ENCODE measurements at places on chromosomes 16 and 17. TPM values are rescaled to one million over a fixed set of nuclear protein-coding genes. Genes with fewer than 3 reads are reported as not detected.

TP53TG3F gene
- total RNA-seq = not detected

ARL5C gene
- not detected for total RNA-seq

ZSCAN32 gene
- 5.5 TPM for total RNA-seq

KCNJ18 gene
- total RNA-seq = not detected

WDR90 gene
- 10.8 TPM for total RNA-seq

SHCBP1 gene
- 0.70 TPM for total RNA-seq

AIPL1 gene
- not detected for total RNA-seq

NLK gene
- total RNA-seq = 20.2 TPM

TRPV3 gene
- total RNA-seq = 1.0 TPM

MEIOC gene
- total RNA-seq = not detected

SMG1 gene
- total RNA-seq = 39.3 TPM

MPV17L gene
- total RNA-seq = 6.1 TPM

CDH8 gene
- total RNA-seq = 0.19 TPM

PRSS36 gene
- total RNA-seq = 2.2 TPM

LITAFD gene
- total RNA-seq = not detected

CCL8 gene
- total RNA-seq = not detected

PTX4 gene
- total RNA-seq = 0.16 TPM

TMEM92 gene
- total RNA-seq = not detected

CDRT4 gene
- total RNA-seq = 1.9 TPM

STAC2 gene
- total RNA-seq = 1.4 TPM

LRRC3C gene
- total RNA-seq = not detected

TBC1D3B gene
- 2.2 TPM for total RNA-seq

MAP3K3 gene
- 31.3 TPM for total RNA-seq

MYOCD gene
- total RNA-seq = 33.7 TPM

TLCD2 gene
- total RNA-seq = 2.0 TPM

CIBAR2 gene
- not detected for total RNA-seq

SMG6 gene
- 19.3 TPM for total RNA-seq

IGSF6 gene
- 2.5 TPM for total RNA-seq

CHP2 gene
- total RNA-seq = not detected

DYNLRB2 gene
- 1.1 TPM for total RNA-seq

ST6GALNAC2 gene
- 6.1 TPM for total RNA-seq

TP53TG3B gene
- not detected for total RNA-seq

TEX14 gene
- total RNA-seq = 0.13 TPM

DHRS7C gene
- total RNA-seq = 71.6 TPM

ITGB4 gene
- 9.4 TPM for total RNA-seq

MARVELD3 gene
- not detected for total RNA-seq

CHST4 gene
- not detected for total RNA-seq

NOB1 gene
- total RNA-seq = 15.6 TPM

COG8 gene
- 22.0 TPM for total RNA-seq

IRX3 gene
- total RNA-seq = 42.4 TPM

ABCA9 gene
- 31.7 TPM for total RNA-seq

LPO gene
- not detected for total RNA-seq

TNFRSF17 gene
- total RNA-seq = not detected

ZNF423 gene
- 8.4 TPM for total RNA-seq

COG4 gene
- 49.1 TPM for total RNA-seq

SLC6A2 gene
- not detected for total RNA-seq

CCDC78 gene
- 0.32 TPM for total RNA-seq

Data from Right ventricle myocardium superior (tissue), 1 donor.